ENCODE measurements at places on chromosomes 5 and 9.

DNA sequence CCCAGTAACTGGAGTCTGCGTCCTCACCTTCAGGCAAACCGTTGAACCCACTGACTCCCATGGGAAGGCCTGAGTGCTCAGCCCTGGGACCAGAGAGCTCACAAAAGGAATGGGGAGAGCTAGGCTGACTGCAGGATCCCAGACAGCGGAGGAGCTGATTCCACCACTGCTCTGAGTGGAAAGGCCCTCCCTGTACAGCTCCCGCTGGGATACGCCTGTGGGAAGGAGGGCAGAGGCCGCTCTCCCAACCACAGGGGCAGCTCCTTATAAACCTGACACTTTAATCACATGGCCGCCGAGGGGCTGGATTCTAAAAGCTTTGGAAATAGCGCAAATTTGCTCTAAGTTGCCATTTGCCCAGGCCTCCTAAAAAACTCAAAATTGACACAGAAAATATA is 37.1 kb downstream of the DBH start:
- DNase-seq: no peak

GRCh38 chr5:74865804-74866595 is at the start of gene FAM169A:
FAM169A (minus strand) TSS chr5:74866387; CDS start chr5:74841676, 24,711 bp downstream.
- DNase-seq: no peak

GRCh38 chr5:43315682-43316081 is 2.5 kb upstream of the HMGCS1 start:
- no peak for DNase-seq

- DNase-seq: no peak
These were observed 3.2 kb downstream of the TESK1 start for GRCh38 chr9:35608221-35608620.

DNA sequence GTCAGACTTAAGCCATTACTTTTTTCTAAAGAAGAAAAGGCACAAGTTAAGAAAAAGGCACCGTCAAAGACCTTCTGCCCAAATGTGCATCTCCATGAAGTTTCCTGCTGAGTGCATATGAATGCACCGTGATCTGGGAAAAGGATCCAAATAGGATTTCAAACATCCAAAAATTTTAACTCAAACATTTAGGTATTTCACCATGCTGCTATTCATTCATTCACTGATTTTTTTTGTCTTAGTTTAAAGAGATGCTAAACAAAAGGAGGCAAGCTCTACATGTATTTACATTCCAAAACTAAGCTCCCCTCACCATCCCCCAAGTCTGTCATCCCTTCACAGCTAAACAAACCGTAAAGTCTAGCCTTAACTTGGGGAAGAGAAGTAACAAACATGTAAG is 291.9 kb downstream of the ARL15 start:
- no peak for DNase-seq

DNA sequence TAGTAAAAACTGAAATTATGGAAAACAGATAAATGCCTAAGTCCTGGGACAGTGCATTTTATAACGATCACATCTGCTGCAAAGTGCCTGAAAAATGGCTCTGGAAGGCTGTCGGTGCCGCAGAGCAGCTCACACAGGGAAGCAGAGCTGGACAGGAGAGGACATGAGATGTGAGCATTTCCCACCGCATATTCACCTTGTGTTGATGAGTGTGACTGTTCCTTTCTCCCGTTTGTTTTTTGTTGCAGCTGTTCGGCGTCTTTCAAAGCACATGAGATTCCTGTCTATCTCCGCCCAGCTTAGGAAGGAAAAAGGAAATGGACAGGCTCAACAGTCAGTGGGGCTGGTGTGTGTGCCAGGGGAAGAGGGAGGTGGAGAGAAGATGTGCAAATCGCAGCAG is 164.9 kb upstream of the SEMA6A start:
- DNase-seq: no peak

- DNase-seq: no peak
These were observed 442.5 kb downstream of the BNC2 start for GRCh38 chr9:16427873-16428427.

DNA sequence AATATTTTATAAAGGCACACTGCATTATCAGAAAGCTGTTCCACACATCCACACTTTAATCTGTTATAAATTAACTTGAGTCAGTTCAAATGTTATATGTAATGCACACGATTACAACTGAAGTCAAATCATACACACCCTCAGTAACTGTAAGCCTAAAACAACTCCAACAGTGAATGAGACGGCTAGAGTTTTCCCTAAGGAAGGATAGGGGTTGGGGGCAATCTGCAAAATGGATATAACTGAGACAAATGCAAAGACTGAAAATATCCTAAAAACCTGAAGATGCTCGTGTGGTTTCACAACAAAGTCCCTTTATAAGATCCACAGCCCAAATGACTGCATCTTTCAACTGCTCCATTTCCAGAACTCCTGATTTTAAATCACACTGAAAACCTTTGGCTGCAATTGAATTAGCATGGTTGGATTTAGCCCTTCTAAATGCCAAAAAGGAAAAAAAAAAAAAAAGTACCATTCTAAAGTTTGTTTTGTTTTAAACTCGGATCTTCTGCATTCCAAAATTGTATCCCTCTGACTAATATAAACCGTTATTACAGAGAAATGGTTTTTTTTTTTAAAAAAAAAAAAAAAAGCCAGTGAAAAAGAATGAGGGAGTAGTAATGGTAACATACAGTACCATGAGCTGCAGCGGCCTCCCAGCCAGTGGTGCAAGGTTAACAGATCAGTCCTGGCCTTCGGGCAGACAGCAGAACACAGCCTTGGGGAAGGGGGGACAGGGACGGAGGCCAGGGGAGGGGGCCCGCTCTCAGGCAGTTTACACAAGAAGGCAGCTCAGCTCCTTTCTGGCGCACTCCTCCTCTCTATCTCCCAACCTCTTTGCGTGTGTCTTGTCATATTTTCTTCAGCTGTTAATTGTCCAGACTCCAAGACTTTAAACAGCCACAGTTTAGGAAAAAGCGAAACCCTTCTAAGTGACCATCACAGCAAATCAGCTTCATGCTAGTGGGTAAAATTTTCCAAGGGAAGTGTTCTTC is 166.1 kb downstream of the BNC2 start:
- DNase-seq: no peak

GRCh38 chr9:129696944-129697655 is 31.7 kb downstream of the PRRX2 start:
- DNase-seq: no peak

GRCh38 chr9:135215571-135216161 is 128.2 kb downstream of the OLFM1 start:
- no peak for DNase-seq

DNA sequence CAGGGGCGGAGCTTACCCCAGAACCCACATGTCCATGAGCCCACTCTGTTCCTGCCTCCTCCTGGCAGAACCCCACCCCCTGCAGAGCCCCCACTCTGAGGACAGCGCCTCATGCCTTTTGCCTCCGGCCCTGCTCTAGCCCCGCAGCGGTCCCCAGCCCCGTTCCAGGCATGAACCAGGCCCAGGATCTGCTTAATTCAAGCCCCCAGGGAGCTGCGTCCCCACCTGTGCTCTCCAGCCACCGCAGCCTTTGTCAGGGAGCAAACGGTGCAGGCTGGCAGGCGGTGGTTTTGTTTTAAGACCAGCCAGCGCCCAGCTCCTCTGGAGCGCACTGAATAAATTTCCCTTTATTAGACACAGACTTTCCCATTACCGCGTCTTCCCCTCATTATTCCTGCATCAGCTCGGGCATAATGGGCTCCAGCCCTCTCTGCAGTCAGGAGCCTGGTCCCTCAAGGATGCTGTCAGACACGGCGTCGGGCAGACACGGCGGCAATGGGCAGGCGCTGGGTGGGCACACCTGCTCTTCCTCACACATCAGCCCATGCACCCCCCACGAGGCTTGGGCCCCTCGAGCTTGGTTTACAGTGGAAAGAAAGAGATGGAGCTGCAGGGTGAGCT is 137.6 kb downstream of the OLFM1 start:
- no peak for DNase-seq

- no peak for DNase-seq
These were observed 53.4 kb downstream of the GALNT12 start for GRCh38 chr9:98860871-98861293.

DNA sequence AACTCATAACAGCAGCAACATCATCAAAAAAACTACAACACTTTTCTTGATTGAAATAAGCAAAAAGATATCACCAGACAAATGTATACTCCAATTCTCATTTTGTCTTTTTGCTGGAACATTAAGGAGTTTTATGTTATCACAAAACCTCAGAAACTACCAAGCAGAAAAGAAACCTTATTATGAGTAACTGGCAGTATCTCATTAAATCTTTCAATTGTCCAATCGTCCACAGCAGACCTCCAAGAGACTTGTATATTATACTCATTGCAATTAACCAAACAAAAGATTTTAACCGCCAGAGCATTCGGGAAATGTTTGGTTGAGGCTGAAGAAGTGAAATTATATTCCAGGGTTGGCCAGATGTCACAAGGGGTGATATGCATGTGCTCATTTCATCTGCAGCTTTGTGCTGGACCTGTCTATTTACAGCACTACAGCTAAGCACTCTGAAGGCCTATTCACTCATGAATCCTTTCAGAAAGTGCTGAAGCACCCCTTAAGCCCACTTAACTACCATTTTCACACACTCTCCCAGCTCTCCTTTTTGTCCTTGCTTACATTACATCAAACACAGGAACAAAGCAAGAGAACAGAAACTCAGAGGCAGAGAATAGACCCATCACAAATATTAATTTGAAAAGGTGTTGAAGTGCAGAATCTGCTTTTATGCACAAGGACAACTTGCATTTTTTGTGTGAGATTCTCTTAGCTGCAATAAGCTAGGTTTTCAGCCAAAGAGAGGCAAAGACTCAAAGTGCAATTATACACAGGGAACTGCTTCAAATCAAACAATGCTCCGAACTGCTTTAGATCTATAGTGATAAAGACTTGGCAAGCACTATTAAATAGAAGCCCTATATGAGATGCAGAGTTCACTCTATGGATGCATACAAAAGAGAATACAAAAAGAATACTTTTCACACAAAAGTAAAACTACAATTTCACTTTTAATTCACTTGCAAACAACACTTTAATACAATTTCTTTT is 150.4 kb upstream of the POU5F2 start:
- DNase-seq: no peak

- DNase-seq: no peak
These were observed 135.1 kb upstream of the ELL2 start for GRCh38 chr5:96096724-96097123.

DNA sequence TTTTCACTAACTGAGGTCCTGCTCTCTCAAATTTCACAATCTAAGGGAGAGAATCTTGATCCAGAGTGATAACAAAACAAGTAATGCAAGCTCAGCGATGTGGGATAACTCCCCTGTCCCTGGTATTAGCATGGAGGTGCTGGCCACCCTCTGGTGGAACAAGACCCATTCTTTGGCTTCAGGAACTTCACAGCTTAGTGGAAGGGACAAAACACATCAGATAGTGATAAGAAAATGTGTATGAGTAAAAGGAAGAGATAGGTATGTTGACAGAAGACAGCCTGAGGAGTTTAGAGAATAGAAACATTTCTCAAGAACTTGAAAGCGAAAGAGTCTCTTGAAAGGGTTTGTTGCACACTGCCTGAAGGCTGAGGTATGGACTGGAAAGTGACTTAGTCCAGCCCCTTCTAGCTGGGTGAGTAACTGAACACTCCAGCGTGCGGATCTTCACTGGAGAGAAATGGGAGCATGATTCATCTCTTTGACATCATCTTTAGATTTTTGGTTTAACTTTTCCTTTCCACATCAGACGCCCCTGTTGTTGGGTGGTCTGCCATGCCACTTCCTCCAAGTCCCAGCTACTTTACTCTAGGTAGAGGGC is 25.4 kb upstream of the ZSWIM6 start:
- DNase-seq: no peak

DNA sequence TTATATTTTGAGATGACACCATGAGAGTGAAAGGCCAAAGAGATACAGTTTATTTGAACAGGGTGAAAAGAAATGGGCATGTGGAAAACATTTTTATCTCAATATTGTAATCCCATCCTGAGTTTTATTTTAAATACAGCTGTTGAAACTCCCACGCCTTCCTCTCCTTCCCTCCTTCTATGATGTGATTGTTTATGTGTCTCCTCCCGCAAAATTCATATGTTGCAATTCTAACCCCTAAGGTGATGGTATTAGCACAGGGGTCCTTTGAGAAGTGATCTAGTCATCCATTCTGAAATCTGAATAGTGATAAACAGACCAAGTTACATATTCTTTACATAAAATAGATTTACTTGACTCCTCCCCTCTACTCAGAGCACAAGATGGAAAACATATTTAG is 1275.4 kb upstream of the C9orf72 start:
- DNase-seq: no peak

GRCh38 chr5:134140530-134141201 is 26.2 kb downstream of the TCF7 start:
- peak; percentile 82 for DNase-seq

DNA sequence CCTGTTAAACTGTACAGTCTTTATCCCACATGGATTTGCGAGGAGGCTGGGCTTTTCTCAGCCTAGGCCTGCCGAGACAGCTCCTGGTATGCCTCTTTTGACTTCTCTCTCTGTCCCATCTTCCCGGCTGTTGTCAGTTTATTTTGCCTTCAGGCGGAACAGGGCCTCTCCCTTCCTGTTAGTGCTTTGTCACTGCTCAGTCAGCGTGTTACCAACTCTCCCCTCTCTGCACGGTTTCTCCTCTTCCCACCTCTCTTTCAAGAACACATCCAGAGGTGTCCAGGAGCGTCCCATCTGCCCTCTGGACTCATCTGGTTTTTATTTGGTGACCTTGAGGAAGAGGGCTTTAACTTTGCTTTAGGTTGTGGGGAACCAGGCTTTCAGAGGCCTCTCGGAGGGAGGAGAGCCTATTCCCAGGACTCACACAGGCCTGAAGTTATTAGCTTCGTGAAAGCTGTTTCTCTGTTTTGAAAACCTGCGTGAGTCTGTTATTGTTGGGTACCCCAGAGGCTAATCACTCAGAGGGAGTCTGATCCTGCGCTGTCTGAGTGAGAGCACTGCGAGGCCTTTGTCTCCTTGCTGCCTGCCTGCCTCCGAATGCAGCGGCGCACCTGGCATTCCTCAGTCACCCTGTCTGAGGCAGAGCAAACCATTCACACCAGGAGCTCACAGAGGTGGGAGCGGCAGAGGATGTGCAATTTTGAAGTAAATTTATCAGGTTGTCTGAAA is 234.4 kb upstream of the MPDZ start:
- DNase-seq: no peak

- DNase-seq: no peak
These were observed 103.4 kb upstream of the LRRTM2 start for GRCh38 chr5:138978581-138978980.

DNA sequence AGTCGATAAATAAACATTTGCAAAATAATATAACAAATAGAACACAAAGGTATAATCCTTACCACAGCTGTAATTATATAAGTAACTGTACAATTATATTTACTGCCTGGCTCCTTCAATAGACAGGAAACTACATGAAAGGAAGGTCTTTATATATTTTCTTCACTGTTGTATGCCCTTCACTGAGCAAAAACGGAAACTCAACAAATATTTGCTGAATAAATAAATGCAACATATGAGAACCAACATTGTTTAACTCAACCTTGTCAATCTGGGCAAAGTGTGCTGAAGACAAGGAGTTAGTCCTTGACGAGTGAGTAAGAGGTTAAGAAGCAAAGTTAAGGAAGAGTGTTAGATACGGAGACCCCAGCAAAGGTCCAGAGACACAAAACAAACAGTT is 22.6 kb downstream of the PSMD5 start:
- DNase-seq: no peak

- no peak for DNase-seq
These were observed 312.3 kb upstream of the PRR16 start for GRCh38 chr5:120151825-120152224.

GRCh38 chr5:90645024-90645610 is 86.5 kb downstream of the ADGRV1 start:
- DNase-seq: no peak

GRCh38 chr9:135090547-135090946 is 3.1 kb downstream of the OLFM1 start:
- no peak for DNase-seq

All from NAMALWA (cell line).